Esophagus mucosa (tissue), 1 donor: ENCODE measurements at places on chromosomes 3 and 15.

- no peak for ATAC-seq
Observed at GRCh38 chr3:2148561-2149340, 50.1 kb downstream of the CNTN4 start.

GRCh38 chr3:113758389-113759024, 11.7 kb downstream of the ATP6V1A start:
- no peak for ATAC-seq

DNA sequence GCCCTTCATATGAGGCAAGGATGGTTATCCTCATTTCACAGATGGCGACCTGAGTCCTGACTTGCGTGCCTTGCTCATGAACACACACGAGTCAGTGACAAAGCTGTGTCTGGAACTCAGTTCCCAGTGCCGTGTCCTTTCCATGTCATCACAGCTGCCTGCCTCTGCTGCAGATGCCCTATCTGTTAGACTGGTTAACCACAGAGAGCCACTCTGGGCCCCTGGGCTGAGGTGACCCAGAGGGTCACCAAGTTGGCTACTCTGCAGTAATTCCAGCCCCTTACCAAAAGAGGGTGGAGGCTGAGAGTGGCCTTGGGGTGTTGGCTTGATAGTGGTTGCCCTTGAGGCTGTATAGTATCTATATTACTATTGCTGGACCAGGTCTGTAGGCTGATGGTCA, 41.0 kb downstream of the RAB11A start:
- ATAC-seq: no peak

GRCh38 chr3:160135851-160136250, 89.4 kb upstream of the C3orf80 start:
- ATAC-seq: no peak

DNA sequence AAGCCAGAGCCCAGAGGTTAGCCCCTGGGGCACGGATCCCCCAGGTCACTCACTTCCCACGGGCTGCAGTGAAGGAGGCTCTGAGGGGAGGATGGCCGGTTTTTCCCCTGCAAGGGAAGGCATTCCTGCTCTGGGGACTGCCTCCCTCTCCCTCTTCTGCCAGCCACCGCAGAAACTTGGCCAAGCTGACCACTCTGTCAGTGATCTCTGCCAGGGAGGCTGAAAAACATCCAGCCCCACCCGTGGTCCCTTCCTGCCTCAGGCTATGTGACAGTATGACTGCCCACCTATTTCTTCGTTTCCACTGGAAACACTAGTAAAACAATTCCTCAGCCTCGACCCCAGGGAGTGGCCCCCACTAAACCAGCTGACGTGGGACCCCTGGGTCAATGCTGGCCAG, 14.6 kb upstream of the FANCD2 start:
- ATAC-seq: no peak

DNA sequence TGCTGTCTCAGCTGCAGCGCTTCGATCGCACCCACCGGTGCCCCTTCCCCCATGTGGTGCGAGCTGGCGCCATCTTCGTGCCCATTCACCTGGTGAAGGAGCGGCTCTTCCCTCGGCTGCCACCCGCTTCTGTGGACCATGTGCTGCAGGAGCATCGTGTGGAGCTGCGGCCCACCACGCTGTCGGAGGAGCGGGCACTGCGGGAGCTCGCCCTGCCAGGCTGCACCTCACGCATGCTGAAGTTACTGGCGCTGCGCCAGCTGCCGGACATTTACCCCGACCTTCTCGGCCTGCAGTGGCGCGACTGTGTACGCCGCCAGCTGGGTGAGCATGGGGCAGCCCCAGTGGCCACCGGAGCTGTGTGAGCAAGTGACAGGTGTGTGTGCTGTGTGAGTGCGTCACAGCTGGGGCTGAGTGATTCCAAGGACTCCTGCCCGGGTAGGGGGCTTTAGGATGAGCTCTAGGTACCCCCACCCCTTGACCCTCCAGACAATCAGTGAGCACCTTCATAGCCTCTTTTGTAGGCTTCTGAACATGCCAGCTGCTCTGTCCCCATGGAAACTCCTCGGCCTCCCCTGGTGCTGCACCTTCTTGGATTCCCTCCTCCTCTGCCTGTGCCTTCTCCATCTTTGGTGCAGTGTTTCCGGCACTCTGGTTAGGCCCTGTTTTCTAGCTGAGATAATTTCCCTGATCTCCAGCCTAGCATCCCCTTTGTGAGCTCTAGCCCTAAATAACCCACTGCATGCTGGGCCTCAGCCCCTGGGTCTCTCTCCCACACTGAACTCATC, 7.0 kb downstream of the C15orf39 start:
- no peak for ATAC-seq

GRCh38 chr3:4406746-4407568, 60.1 kb downstream of the SUMF1 start:
- no peak for ATAC-seq

GRCh38 chr3:102161384-102162006, 273.3 kb upstream of the ZPLD1 start:
- ATAC-seq: no peak

DNA sequence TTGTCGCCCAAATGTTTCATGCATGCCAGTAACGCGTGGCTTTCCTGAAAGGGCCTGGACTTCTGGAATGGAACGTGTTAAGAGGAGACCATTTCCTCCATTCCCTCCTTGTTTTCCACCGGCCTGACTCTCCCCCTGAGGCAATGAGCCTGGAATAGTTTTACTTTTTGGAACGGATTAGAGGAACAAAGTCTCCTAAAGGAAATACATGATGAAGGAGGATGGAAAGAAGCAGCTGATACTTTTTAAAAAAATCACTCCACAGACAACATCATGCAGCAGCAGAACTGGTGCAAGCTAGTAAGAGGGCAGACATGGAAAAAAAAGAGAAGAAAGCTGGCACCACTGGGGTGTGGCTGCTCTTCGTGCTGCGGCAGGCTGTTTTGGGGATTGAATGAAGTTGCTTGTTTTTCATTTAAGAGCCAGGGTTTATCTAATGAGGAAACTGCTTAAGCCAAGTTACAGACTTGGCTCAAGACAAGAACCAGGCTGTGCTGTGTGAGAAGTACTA, 3.6 kb upstream of the KBTBD12 start:
- peak; percentile 82 for ATAC-seq

DNA sequence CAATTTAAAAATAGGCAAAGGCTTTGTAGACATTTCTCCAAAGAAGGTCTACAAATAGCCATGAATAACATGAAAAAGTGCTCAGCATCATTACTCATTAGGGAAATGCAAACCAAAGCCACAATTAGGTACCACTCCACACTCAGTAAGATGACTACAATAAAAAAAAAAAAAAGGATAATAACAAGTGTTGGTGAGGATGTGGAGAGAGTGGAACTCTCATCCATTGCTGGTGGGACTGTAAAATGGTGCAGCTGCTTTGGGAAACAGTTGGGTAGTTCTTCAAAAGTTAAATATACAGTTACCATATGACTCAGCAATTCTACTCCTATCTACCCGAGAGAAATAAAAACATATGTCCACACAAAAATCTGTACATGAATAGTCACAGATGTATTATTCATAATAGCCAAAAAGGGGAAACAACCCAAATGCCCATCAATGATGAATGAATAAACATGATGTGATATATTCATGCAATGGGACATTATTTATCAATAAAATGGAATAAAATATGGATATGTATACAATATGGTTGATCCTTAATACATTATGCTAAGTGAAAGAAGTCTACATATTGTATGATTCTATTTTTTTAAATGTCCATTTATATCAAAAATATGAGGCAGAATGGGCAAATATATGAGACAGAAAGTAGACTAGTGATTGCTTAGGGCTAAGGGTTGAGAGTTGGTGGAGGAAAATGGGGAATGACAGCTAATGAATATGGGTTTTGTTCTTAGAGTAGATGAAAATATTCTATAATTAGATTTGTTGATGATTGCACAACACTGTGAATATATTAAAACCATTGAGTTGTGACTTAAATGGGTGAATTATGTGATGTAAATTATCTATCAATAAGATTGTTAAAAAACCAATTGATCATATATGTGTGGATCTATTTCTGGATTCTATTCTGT, 66.1 kb upstream of the SMAD3 start:
- no peak for ATAC-seq
